ACHN (cell line): ENCODE measurements at places on chromosomes 5 and 9.

DNA sequence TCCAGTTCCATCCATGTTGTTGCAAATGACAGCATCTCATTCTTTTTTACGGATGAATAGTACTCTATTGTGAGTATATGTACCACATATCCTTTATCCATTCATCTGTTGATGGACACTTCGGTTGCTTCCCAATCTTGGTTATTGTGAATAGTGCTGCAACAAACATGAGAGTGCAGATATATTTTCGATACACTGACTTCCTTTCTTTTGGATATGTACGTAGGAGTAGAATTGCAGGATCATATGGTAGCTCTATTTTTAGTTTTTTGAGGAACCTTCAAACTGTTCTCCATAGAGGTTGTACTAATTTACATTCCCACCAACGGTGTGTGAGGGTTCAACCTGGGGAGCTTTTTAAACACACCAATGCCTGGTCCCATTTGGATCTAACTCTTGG, 22.3 kb downstream of the GALNT12 start:
- DNase-seq = no peak

GRCh38 chr5:169576181-169576598, 7.4 kb upstream of the SPDL1 start:
- DNase-seq = peak; percentile 48

DNA sequence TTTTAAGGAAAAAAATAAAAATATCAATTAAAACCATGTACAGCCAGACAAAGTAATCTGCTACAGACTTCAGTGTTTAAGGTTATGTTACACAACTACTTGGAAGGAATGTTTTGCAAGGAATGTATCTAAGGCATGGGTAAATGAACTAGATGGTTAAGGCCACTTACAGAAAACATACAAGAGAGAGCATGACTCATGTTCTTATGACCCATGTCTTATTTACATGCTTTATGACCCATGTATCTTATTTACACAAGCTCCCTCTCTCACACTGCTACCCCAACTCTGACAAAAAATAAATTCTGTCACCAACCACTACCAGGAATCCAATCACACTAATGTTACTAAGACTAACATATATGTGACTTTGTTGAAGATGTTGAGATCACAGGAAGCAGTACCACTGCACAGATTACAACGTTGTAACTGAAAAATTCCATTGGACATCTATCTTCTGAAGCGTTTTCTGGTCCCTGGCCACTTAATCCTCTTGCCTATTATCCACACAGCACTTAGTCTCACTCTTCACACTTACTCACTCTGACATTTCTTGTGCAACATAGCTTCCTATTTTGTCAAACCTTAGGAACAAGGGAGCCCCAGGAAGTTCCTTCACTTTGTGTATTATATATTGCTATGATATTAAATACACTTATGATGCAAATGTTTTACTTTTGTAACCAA, 1630.1 kb upstream of the C9orf72 start:
- DNase-seq = no peak

DNA sequence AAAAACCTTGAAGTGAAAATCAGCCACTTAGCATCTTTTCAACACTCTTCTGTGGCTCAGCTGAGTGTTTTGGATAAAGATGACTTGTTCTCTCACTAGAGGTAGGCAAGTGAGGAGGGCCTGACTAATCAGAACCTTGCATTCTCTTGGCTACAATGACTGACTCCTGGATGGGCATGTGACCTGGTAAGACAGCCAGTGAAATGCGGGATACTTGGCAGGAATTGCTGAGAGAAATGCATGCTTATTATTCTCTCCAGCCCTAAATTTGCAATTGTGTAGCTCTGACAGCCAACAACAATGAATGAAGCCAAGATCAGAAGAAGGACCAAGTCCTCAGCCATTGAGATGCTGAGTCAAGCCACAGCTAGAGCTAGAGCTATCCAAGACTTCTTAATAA, 490.5 kb upstream of the ZNF608 start:
- DNase-seq = no peak

GRCh38 chr5:96572864-96573512, 89.2 kb upstream of the CAST start:
- DNase-seq = no peak

DNA sequence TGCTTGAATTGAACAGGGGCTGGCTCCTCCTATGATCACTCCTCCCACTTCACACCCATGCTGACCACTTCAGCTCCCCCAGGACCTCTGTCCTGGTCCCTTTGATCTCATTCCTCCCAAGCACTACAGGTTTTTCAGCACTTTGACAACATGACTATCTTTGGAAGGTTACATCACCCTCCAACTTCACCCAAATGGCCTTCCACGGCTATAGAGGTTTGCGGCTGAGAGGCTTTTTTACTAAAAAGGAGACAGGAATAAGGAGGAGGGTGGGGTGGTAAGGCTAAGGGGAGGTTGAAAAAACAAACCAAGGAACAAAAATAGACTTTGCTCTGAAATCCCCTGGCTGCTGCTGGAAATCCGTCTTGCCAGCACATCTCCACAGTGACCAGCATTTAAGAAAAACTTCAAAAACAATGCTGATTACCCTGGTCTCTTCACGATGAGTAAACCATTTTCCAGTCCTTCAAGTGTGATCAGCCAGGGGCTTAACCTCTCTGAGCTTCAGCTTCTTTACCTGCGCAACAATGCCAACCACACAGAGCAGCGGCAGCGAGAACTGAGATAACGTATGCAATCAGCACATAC, 102.7 kb downstream of the DPYSL3 start:
- DNase-seq = no peak

- DNase-seq = no peak
Observed at GRCh38 chr5:113147101-113147508, 170.5 kb downstream of the DCP2 start.

DNA sequence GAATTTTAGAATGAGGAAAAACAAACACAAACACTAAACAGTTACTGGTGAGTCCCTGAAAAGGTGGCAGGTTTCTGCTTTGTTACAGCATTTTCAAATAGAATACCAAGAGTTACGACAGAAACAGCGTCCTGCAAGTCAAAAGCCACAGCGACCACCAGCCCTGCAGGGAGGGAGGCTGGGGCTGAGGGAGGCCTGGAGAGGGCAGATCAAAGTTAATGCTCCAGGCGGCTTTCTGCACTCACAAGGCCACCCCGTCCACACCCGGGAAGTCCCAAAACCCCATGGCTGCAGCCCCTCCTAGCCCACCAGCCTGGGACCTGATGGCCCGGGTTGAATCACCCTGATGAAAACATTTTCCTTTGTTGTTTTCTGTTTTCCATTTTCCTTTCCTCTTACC, 29.3 kb downstream of the COL23A1 start:
- no peak for DNase-seq

DNA sequence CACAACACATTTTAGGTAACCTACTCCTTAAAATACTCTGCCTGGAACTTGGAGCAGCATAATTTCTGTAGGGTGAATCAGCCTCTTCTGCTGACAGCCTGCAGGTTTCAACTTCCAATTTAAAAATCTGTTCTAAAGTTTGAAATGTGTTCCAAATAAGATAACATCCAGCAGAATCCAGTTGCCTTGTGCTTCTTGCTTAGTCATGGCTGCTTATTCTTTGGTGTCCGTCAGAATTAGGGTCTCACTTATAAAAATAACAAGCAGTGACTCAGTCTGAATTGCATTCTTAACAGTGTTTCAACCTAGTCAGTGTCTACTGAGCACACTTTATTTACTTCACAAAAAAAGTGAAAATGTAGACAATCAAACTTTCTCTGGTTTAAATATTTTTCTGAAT, 3.7 kb downstream of the CDH6 start:
- DNase-seq = no peak

GRCh38 chr5:151469386-151469785, 22.0 kb downstream of the SLC36A1 start:
- DNase-seq = no peak

- DNase-seq = no peak
Observed at GRCh38 chr5:104778-105296, 12.9 kb downstream of the PLEKHG4B start.

- DNase-seq = no peak
Observed at GRCh38 chr5:150612905-150613670, 27.4 kb upstream of the SYNPO start.

GRCh38 chr9:110748251-110748893, 79.8 kb downstream of the MUSK start:
- DNase-seq = no peak

DNA sequence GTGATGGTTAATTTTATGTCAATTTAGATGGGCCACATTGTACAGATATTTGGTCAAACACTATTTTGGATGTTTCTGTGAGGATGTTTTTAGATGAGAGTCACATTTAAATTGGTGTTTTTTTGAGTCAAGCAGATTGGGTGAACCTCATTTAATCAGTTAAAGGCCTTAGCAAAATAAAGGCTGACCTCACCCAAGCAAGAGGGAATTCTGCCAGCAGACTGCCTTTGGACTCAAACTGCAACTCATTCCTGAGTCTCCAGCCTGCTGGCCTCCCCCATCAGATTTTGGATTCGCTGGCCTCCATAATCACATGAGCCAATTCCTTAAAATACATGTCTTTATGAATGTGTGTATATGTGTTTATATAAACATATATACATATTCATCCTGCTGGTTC, 282.7 kb upstream of the POU5F2 start:
- DNase-seq = no peak

GRCh38 chr5:180354966-180355365, 1.8 kb upstream of the GFPT2 start:
- DNase-seq = no peak

- DNase-seq = no peak
Observed at GRCh38 chr9:122339579-122339978, 31.2 kb upstream of the PTGS1 start.

DNA sequence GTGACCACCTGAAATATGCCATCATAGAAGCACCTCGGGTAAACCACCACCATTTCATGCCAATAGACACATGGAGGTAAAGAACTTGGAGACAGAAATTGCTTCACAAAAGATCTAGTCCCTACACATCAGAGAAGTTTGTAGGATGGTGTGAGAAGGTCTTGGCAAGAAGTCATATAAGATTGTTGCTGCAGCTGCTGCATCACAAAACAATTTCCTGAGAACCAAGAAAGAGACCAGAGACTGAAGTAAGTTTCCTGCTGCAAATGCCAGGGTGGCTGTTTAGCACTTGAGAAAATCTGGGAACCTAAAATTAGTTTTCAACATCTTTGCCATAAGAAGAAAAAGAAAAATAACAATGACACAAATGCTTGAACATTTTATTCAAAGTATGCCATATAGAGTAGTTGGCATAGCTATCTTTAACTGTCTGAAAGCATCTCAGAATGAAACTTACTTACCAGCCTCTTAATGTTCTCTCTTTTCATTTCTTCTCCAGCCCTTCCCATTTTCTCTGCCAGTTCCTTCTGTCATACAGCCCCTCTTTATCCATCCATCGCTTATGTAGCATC, 114.3 kb downstream of the KCTD16 start:
- no peak for DNase-seq

- DNase-seq = no peak
Observed at GRCh38 chr5:95976606-95977005, 15.0 kb upstream of the ELL2 start.

- peak; percentile 50 for DNase-seq
Observed at GRCh38 chr9:101705135-101705661, 33.2 kb downstream of the GRIN3A start.

DNA sequence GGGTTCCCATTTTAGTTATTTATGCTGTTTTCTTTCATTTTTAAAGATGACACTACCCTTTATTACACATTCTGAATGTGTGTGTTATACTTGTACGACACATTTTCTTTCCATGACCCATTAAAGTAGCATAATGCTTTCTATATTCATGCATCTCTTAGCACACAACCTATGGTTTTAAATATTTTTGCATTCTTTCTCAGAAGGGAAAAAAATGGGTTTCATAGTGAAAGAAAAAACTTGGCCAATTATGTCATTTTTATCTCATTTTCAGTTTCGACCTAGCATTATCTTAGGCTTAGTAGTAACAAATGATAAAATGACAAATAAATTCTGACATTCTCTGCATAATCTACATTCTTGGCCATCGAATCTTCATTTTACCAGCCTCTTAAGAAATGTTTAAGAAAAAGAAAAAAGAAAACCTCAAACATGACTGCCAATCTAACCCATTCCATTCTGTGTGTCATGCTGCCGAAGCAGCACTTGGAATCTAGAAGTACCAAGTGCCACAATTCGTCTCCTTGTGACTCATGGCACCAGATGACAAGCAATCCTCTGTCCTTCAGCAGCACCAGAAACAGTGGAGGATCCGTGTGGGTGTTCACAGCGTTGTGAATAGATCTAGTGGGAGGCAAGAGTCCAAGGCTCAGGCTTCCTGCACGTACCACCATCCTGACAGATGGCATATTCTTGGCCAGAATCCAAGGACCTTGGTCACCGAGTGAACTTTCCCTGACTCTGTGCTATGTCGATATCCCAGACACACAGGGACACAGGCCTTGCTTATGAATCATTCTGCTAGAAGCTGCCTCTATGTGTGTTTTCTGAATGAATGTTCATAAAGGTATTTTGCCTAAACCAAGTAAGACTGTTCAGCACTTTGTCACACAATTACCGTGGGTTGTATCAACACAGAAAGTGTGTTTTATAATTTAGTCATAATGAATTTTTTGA, 502.7 kb downstream of the NR2F1-AS1 start:
- DNase-seq = peak; percentile 65

DNA sequence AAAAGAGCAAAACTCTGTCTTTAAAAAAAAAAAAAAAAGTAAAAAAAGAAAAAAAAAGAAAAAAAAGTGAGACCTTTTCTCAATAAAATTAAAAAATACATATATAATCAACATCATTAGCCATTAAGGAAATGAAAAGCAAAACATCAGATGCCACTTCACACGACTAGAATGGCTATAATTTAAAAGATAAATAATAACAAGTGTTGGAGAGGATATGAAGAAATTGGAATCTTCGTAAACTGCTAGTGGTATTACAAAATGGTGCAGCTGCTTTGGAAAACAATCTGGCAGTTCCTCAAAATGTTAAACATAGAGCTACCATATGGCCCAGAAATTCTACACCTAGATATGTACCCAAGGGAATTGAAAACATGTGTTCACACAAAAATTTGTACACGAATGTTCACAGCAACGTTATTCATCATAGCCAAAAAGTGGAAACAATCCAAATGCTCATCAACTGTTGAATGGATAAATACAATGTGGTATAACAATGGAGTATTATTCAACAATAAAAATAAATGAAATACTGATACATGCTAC, 45.3 kb upstream of the SIL1 start:
- DNase-seq = no peak

- DNase-seq = no peak
Observed at GRCh38 chr5:441996-442334, 1.0 kb upstream of the EXOC3 start.
